ENCODE measurements at places on chromosomes 3 and 15.

DNA sequence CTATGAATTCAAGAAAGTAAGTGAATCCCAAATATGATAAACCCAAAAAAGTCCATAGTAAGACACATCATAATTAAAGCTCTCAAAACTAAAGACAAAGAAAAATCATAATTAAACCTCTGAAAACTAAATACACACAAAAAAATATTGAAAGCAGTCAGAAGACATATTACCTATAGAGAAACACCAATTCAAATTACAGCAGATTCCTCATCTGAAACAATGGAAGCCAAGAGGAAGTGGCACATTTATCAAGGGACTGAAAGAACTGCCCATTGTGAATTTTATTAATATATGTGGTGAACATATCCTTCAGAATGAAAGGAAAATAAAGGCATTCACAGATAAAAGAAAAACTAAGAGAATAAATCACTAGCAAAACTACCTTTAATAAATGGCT, 128.2 kb downstream of the SCAPER start:
- DNase-seq, result no peak

DNA sequence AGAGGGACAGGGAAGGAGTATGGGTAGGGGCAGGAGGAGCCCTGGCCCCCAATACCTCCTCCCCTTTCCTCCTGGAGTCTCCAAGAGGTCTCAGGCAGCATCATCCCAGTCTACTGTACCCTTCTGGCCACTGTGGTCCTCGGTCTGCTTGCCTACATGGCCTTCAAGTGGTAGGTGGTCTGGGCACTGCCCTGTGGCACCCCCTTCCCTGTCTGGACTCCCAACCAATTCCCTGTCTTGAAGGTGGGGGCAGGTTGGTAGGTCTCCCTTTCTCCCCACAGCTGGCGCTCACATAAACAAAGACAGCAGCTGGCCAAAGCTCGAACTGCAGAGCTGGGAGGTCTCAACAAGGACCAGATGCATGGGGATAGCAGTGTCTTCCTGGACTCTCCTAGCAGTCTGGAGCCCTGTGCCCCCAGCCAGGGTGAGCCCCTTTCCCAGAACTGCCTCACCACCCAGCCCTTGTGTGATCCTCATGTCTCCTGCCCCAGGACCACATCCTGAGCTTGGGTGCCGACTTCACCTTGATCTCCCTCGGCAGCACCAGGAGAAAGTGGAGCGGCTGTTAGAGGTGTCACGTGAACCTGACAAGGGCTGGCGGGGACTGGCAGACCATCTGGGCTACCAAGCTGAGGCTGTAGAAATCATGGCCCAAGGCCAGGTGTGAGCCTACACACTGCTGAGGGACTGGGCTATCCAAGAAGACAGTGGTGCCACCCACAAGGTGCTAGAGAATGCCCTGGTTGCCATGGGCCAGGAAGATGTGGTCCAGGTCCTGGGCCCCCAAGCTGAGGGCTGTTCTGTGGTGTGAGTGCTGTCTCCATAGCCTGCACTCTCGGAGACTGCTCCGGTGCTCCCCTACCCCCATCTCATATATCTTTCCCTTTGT, 33.1 kb downstream of the NBEAL2 start:
- DNase-seq, result no peak

DNA sequence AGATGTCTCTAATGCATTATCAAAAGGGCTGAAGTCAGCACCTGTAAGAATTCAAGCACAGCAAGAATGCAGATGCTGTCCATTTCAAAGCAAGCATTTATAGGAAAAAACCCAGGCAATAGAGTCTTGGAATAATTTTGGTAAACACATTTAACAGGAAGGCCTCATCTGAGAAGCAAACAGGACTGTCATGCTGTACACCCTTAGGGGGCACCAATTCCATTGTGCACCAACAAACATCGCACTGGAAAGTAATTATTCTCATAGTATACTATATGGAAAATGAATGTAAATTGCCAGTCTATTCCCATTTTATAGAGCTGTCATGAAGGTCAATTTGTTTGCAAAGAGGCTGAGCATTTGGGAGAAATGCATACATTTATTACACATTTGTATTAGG, 247.3 kb upstream of the SUCLG2 start:
- no peak for DNase-seq

- DNase-seq, result peak; percentile 22
These were observed 181.1 kb downstream of the MYRIP start for GRCh38 chr3:39990532-39990931.

GRCh38 chr15:36797128-36797527, 217.7 kb downstream of the CDIN1 start:
- DNase-seq, result no peak

DNA sequence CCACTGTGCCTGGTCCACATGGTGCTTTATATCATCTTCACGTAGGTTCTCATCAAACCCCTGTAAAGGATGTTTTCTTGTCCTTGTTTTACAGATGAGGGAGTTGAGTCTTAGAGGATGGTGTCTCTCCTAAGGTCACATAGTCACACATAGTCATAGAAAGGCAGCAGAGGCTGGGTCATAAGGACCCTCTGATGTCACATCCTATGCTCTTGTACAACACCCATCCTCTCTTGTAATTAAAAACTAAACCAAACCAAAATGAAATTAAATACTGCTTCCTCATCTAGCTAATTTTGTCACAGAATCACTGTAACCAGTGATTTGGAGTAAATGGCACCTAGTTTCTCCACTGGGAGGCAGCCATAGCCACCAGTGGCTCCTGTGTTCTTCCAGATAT, 21.8 kb upstream of the ATP1B3 start:
- DNase-seq, result no peak

DNA sequence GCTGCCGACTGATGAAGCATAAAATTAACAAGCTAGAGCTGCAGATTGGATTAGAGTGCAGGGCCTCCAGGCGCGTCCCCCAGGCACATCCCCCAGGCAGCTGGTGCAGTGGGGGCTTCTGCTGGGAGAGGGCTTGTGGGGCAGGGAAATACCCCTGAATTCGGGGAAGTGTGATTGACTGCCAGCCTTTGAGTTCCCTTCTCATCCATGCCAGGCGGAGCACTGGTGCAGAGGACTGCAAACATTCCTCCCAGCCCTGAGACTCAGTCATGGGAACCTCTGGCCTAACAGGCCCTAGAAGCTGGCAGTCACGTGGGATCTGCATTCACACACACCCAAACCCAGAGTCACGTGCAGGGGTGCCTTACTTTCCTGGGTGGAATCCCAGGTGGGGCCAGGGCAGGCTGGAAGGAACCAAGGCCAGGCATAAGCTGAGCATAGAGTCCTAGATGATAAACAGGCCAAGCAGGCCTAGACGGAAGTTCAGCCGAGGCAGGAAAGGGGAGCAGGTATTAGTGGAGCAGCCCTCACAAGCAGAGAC, 46.2 kb upstream of the SEC22A start:
- no peak for DNase-seq

- DNase-seq, result no peak
These were observed 156.9 kb downstream of the SOX2 start for GRCh38 chr3:181868576-181869082.

DNA sequence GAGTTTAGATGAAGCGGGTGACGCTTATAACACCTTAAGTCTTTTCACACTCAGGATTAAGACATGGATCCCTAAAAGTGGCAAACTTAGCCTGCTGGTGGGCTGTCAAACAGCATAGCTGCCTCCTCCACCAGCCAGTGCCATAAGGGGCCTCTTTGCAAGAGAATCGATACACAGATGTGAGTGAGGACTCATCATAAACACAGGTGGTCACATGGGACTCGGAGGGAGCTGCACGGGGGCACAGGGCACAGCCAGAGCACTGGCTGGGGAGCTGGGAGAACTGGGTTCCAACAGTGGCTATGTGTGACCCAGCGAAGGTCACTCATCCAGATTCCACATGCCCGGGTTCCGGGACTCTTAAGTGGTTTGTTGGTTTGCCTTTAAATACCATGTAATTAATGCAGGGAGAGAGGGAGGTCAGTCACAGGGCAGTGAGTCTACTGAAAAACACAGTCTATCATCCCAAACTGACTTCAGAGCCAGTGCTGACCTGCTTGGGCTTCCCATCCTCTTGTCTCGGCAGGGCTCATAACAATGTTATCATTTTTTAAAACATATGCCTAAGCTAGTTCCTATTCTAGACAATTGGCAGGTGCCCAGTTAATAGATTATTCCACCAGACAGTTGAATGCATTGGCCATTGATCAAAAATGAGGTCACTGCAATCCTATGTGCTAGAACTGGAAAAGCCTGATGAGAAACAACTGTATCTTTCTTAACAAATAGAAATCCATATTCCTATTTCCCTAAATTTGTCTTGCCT, 51.8 kb downstream of the SLC12A8 start:
- no peak for DNase-seq

GRCh38 chr3:72692990-72693389, 155.3 kb downstream of the SHQ1 start:
- DNase-seq, result no peak

DNA sequence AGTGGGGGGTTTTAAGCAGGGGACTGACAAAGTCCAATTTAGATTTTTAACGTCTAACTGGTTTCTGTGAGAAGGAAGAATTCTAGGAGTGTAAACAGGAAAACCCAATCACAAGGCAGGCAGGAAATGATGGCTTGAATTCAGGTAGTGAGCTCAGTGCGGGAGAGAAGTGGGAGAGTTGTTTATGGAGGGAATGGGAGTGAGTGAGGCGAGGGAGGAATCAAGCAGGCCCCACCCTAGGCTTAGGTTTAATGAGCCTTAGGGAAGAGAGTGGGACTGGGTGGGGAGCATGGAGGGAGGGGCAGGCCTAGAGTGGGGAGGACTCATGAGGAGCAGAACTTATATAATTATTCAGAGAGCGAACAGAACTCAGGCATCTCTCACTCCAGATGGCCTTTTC, 17.9 kb downstream of the VIPR1 start:
- no peak for DNase-seq

DNA sequence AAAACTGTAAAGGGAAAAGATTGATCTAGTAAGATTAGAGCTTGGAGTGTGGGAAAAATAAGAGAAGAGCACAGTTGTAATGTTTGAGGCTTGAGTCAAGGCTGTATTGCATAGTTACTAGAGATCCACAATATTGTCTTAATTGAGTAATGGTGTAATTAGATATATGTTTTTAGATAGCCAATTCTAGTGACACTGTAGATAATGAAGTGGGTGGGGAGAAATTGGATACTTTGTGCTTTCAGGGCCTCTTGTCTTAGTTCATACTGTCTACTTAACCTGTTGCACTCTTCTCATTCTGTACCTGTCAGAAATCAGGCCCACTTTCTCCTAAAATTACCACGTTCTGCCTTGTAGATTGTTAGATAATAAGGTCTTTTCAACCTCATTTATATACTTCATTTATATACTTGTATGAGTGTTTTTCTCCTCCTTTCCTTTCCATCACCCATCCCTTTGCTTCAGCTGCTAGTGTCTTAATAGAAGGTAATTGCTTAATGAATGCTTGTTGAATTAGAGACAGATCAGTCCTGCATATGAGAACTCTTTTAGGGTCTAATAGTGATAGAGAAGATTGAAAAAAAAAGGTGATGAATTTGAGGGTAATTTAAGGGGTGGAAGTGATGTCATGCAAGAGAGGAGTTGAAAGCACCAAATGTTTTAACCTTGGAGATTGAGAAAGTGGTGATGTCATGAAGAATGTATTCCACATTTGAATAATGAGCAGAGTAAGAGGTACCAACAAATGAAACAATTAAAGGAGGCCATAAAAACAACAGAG, 32.0 kb downstream of the PIK3CA start:
- no peak for DNase-seq

- DNase-seq, result no peak
These were observed 6.2 kb downstream of the UBE2E1 start for GRCh38 chr3:23811919-23812318.

DNA sequence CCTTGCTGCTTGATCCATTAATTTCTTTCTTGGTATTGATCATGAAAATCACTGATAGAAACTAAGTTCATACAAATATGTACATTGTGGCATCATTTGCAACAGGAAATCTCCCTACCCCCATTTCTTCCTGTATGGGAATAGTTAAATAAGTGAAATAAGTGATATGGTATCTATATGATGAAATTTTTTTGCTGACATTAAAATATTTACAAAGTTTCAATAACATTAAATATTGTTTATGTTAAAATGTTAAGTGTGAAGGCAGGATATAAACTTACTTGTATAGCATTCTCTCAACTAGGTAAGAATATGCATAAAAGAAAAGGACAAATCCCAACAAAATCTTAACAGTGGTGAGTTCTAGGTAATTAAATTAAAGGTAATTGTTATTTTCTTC, 60.1 kb upstream of the ETV5 start:
- DNase-seq, result no peak

DNA sequence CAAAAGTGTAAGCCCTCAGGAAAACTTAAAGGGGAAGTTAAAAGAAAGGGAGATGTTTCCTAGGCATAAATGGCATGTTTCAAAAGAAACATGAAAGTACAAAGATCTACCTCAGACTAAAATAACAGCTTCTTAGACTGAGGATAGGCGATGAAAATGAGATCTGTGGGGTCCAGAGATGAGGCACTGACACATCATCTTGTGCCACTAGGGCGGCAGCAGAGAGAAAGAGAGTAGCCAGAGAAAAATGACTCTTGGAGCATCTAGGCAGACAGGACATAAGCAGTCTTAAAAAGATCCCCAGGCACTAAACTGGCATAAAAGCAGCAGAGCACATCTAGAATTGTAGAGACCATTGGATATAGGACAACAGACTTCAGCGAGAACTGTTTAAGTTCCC, 42.5 kb upstream of the RFX7 start:
- no peak for DNase-seq

DNA sequence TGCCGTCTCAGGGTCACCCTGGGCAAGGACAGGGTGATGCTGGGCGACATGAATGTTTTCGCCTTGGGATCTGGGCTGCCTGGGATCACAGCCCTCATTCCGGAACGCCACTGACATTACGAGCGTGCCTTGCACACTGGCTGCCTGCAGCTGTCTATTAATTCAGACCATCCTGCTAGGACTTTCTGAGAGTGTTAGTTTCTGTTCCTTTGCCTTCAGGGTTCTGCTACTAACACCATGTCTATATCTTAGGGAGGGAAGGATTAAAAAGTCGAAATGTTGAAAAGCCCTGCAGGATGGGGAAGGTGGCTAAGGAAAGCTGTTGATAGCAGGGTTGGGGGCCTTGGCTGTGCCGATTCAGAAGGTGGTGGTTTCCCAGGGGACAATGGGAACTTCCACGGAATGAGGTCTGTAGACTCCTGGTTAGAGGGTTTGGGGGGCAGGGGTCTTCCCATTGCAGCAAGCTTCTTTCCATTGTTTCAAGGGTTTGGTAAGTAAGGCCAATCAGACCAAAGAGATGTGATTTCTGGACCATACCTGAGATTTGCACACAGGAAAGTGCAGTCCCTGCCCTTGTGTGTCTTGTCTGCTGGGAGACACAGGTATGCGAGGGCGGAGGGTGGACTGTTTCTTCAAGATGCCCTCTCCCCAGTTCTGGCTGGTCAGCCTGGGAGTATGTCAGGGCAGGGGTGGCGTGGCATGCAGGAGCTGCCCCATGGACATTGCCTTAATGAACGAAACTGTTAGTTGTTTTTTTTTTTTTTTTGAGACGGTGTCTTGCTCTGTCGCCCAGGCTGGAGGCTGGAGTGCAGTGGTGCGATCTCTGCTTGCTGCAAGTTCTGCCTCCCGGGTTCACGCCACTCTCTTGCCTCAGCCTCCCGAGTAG, 50.9 kb downstream of the RGMA start:
- DNase-seq, result no peak

- no peak for DNase-seq
These were observed 75.6 kb downstream of the PDZRN3 start for GRCh38 chr3:73549051-73549600.

GRCh38 chr3:153961494-153961893, 159.7 kb upstream of the ARHGEF26 start:
- DNase-seq, result no peak

GRCh38 chr3:136645915-136646314, 106.3 kb downstream of the STAG1 start:
- no peak for DNase-seq

- no peak for DNase-seq
These were observed 105.5 kb upstream of the TRIM42 start for GRCh38 chr3:140572334-140572733.

GRCh38 chr3:72338942-72339669, 509.1 kb downstream of the SHQ1 start:
- DNase-seq, result peak; percentile 66
